ENCODE measurements at places on chromosomes 7 and 10.

DNA sequence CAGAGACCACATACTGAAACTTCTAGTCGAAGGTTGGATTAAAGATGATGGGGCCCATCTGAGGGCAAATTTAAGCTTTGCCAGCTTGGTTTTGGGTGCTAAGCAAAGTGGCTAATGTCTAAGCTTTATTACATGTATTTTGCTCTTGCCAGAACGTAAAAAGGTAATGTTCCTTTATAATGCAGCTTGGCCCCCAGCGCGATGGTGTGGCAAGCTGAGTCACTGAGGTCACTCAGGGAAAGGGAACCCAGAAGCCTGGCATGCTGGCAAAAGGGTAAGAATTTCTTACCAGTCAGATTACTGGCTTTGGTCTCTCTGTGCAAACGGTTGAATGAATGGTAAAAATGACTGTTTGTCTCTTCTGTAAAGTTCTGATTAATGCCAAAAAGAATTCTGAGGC lies 158.3 kb upstream of the KCND2 start:
- no peak for DNase-seq

GRCh38 chr10:79206300-79207095 lies 137.7 kb downstream of the ZMIZ1 start:
- no peak for DNase-seq

DNA sequence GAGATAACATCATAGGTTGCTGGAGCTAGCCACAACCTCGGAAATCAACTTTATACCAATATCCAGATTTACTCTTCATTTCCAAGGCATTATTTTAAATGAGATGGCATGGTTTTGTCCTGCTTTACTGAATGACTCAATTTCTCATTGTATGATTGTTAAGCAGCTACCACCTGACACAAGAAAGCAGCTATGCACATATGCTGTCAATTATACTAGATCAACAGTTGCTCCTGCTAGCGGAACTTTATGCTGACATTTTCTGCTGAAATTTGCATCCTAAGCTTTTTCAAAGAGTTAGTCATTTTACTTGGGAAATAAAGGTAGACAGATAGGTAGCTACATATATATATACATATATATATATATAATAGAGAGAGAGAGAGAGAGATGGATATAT lies 8.9 kb upstream of the CH25H start:
- DNase-seq, result no peak

- DNase-seq, result no peak
These were observed 32.6 kb upstream of the TECTB start for GRCh38 chr10:112250555-112250954.

All from epithelial cell of proximal tubule (primary cell).